ENCODE measurements at places on chromosomes 2 and 18.

GRCh38 chr2:60067006-60067405 is 486.4 kb downstream of the BCL11A start:
- no peak for DNase-seq

DNA sequence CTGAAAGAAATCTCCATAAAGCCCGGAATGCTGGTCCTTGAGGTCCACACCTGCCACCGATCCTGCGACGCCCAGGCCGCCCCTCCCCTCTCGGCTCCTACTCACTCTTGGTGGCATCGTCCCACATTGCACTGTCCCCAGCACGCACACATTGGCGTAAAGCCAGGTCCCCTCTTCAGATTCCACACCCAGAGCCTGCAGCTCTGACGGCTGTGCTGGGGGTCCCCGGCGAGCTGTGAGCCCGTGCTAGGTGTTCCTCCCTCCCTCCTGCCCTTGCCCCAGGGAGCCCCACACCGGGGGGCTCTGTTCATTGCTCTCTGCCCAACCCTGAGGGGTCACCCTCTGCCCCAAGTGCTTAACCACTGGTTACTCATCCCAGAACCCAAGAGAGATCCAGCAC is 8.5 kb downstream of the TPO start:
- no peak for DNase-seq

DNA sequence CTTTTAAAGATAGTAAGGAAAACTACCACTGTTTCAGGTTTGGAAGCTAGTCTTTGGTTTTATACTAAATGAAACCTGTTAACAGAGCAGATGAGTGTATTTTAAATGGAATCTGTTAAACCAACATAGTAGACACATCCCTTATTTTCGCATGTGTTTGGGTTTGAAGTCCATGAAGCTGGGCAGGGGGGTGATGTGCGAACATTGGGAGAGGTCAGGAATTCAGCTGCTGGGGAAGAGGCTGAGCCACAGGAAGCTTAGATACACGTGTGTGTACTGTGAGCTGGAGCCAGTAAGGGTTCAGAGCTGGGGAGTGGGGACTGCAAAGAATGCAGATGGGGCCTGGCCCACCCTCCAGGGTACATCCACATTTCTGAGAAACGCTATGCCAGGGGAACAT is 176.9 kb downstream of the VAPA start:
- no peak for DNase-seq

GRCh38 chr2:16952805-16953204 is 287.2 kb upstream of the CYRIA start:
- no peak for DNase-seq

DNA sequence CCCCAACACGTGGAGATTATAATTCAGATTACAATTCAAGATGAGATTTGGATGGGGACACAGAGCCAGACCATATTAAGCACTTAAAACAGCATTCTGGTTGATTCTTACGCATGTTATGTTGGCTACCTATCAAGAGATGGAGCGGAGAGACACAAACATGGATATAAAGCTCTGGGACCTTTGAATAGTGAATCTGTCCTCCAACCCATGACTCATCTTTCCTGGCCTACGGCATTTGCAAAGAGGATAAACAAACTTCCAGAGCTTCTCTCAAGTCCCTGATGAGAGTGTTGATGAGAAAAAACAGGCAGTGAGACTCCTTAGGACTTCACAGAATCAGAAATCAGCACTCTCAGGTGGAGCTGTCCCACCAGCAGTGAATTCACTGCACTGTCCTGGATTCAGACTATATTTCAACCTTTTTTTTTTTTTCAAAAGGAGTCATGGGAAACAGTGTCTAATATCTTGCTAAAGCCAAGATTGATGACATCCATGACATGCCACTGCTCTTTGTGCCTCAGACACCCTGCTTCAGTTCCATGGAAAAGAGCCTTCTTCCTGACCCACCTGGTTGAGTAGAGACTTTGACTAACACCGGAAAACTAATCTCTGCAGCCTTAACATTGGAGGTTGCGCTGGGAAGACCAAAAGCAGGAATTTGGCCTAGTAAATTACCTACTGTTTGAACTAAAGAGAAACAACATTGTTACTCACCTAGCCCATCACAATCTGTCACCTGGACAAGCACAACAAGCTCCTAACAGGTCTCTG is 62.1 kb upstream of the NPAS2 start:
- DNase-seq, result no peak

DNA sequence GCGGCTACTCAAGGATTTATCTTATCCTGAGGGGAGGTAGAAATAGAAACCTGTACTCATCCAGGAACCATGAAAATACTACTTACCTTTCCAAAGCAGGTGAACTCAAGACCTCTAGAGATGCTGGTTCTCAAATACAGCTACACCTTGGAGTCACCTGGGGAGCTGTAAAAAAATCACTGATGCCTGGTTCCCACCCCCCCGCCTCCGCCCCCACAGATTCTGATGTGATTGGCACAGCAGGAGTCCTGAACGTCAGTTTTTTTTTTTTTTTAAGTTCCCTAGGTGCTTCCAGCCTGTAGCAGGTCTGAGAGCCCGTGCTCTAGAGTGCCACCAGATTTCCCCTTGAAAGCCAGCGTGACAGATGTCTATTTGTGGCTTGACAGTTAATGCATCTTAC is 113.6 kb downstream of the MRO start:
- DNase-seq, result no peak

DNA sequence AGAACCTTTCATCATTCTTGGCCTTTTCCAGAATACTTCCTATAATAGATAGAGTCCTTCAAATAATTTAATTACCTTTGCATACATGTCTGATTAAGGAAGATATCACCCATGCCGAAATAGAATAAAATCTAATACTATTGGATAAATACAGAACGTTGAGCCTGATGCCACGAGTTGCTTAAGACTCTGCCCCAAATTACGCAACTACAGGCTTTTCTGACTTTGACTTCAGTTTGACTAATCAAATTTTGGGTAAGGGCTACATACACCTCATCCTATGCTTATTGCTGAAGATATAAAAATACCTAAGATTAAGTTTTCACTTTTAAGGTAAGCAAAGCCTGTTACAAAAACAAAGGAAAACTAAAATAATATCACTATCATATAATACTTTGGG is 1065.1 kb upstream of the NRXN1 start:
- DNase-seq, result no peak

DNA sequence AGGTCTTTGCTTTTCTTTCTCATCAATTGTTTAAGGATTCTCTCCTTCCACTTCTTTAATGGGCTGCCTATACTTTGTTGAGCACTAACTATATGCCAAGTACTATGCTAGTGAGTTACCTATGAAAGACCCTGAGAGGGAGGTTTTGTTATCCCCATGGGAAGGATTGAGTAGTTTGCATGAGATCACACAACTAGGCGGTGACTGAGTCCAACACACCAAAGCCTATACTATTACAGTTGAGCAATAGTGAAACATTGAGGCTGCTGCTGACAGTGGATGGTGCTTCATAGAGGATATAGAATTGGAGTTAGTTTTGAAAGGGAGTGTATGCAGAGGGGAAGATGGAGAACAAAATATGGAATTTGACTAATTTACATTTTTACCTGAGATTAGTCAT is 15.8 kb downstream of the NABP1 start:
- DNase-seq, result no peak

DNA sequence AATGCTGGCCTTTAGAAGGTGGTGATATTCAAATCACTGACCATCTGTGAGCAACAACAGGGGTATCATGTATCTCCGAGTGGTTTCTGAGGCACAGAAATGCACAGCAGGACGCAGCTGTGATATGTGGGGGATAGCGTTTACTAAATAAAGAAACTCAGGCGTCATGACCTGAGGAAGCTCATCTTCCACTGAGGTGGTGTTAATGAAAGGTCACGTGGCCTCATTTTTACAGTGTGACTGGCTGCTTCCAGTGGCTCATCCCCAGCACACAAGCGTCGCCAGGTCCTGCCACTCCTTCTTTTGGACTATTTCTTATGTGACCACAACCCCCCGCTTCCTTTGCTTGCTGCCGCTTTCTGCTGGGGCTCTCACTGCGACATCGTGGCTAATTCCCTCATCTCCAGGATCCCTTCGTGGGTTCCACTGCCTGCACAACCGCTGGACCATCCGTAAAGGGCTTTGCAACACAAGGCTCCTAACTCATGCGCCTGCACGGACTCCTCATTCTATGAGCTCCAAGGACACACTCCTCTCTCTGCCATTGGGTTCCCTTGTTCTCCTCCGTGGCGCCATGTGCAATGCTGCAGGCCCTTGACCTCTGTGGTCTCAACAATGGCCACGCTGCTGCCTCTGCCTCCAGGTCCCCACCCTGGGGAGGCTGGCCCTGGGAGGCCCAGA is 109.3 kb downstream of the MBP start:
- DNase-seq, result peak; percentile 13

- DNase-seq, result no peak
Observed at GRCh38 chr18:45384962-45385315, 230.3 kb upstream of the SLC14A2 start.

- DNase-seq, result no peak
Observed at GRCh38 chr2:225156853-225157451, 114.7 kb upstream of the DOCK10 start.

DNA sequence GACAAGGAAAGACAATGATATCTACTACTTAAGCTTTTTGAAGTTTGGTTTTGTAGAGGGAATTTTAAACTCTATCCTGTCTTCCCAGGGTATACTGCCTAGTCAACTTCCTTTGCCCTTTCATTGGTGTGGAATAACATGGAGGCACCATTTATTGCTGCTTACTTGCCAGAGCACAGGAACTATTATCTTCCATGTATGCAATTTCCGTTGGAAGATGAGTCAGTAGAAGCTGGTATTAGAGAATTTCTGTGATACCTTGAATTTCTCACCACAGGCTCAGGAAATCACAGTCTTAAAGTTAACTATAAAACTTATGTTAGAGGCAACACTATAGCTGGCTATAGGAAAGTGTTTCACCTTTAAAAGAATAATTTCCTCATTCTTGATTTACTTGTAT is 40.9 kb upstream of the RGPD4 start:
- DNase-seq, result no peak

GRCh38 chr18:39345321-39345720 is 1779.7 kb upstream of the CELF4 start:
- no peak for DNase-seq

DNA sequence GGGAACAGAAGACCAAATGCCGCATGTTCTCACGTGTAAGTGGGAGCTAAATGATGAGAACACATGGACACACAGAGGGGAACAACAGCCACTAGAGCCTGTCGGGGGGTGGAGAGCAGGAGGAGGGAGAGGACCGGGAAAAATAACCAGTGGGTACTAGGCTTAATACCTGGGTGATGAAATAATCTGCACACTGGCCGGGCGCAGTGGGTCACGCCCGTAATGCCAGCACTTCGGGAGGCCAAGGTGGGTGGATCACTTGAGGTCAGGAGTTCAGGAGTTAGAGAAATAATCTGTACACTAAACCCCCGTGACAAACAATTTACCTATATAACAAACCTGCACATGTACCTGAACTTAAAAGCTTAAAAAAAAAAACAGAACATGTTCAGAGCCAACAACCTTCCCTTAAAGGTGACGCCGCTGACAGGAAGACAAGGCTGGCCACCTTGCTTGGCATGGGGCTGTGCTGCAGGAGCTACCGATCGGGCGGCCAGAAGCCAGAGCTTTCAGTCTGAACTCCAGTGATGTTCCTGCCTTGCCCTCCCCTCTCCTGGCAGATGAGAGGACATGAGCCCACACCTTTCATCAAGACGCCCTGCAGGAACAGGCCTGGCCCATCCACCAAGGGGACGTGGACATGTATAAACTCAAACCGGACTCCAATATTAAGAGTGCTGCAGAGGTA is 11.2 kb downstream of the SLC66A2 start:
- no peak for DNase-seq

DNA sequence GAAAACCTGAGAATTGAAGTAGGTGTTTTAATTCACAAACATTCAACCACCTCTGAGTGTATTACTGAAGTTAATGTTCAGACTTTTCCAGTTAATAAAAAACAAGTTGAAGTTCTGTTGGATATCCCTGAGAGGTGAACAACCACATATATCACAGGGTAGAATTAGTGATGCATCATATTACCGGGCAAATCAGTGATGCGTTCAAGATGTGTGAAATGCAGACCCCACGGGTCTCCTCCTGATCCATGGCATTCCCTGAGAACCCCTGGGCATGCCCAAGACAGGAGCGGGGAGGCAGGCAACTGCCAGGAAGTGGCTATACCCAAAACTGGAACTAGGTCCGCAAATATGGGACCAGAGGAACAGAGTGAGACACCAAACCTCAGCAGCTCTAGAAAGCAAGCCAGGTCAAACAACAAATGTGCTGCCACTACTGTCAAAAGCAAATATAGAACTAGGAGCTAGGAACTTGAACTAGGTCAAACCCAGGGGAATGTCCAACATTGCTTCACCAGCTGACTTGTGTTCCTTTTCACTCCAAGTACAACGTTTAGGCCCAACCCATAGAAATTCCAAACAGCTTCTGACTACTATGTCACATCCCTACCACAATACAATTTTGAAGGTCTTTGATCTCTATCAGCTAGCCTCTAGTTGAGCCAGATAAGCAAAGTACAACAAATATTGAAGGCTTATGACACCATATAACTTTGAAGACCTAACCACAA is 20.2 kb downstream of the PSTPIP2 start:
- DNase-seq, result no peak

GRCh38 chr2:113985554-113986397 is 95.9 kb downstream of the ACTR3 start:
- no peak for DNase-seq

GRCh38 chr2:98479959-98480524 is 35.4 kb downstream of the INPP4A start:
- DNase-seq, result peak; percentile 84

GRCh38 chr2:30639836-30640235 is 167.4 kb downstream of the CAPN13 start:
- no peak for DNase-seq

Measured in DMS 273 treated with DMSO at 0.1 percent for 48 hours (cell line).